ENCODE measurements at places on chromosomes 1 and 21. TPM values are rescaled to one million over a fixed set of nuclear protein-coding genes. Genes with fewer than 3 reads are reported as not detected.

NLRP3 gene
- 0.73 TPM for total RNA-seq

TNFRSF14 gene
- total RNA-seq = 2.4 TPM

IGFN1 gene
- total RNA-seq = 0.09 TPM

ILDR2 gene
- 72.6 TPM for total RNA-seq

ZNF326 gene
- total RNA-seq = 62.9 TPM

SGIP1 gene
- total RNA-seq = 100 TPM

GJB4 gene
- not detected for total RNA-seq

LCE1F gene
- total RNA-seq = not detected

TXNIP gene
- 147 TPM for total RNA-seq

GPR161 gene
- 59.3 TPM for total RNA-seq

VTCN1 gene
- 0.36 TPM for total RNA-seq

PSEN2 gene
- 23.0 TPM for total RNA-seq

CSMD2 gene
- 37.5 TPM for total RNA-seq

RNF186 gene
- not detected for total RNA-seq

GOLT1A gene
- 0.54 TPM for total RNA-seq

FCRL6 gene
- total RNA-seq = not detected

ZNF683 gene
- total RNA-seq = not detected

ASCL5 gene
- not detected for total RNA-seq

PRDM15 gene
- total RNA-seq = 8.2 TPM

CLDN19 gene
- total RNA-seq = not detected

SLAMF6 gene
- not detected for total RNA-seq

RHD gene
- total RNA-seq = 0.64 TPM

RCSD1 gene
- total RNA-seq = 5.3 TPM

AHCTF1 gene
- 36.7 TPM for total RNA-seq

TTC34 gene
- 0.45 TPM for total RNA-seq

ZNF692 gene
- 30.9 TPM for total RNA-seq

CITED4 gene
- 2.0 TPM for total RNA-seq

YARS1 gene
- total RNA-seq = 34.8 TPM

LCE3E gene
- total RNA-seq = not detected

VHLL gene
- 0.64 TPM for total RNA-seq

PTPN14 gene
- total RNA-seq = 6.0 TPM

AUNIP gene
- total RNA-seq = 1.9 TPM

MIXL1 gene
- total RNA-seq = 0.18 TPM

SPRR2F gene
- not detected for total RNA-seq

FAM110D gene
- 0.64 TPM for total RNA-seq

PTGFR gene
- 3.0 TPM for total RNA-seq

KIFAP3 gene
- total RNA-seq = 113 TPM

ABCG1 gene
- total RNA-seq = 14.2 TPM

FAM72D gene
- total RNA-seq = 1.4 TPM

CLIC4 gene
- total RNA-seq = 76.4 TPM

GJA5 gene
- total RNA-seq = 2.1 TPM

Data from cerebellum (tissue), 4 donors.